IPS DF 6.9 (cell line): ENCODE measurements at places on chromosomes 5 and 9.
A peak's percentile ranks its signal among the peaks of the same experiment; 100 is the strongest.

DNA sequence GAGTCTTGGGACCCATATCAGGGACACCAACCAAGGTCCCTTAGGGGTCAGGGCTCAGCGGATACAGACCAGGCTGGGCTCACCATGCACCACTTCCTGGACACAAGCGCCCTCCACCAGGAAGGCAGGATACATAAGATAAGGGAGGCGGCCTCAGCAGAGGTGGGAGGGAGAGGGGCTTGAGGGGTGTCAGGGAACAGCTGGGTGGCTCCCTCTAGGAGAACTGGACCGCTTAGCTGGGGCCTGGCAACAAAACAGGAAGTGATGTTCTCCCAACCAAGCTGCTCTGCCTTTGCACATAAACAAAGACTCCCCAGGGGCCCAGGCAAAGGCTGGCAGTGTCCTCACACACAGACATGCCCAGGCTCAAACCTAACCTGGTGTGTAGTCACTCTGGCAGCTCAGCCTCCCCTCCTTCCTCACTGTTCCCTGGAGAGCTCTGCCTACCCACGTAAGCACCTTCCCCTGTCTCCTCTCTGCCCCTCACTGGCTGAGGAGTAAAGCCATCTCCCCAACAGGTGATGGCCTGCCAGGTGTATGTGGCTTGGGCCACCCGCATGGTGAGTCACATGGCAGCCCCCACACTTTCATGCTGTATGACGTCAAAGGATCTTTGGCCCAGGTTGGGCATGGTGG lies 5.8 kb upstream of the BICD2 start:
- no peak overlapping the region for H3K27ac ChIP-seq
- peaks cover 6% of the 10 kb centered on the region for H3K4me1 ChIP-seq
- no peak overlapping the region for H3K4me3 ChIP-seq
- no peak for DNase-seq

- H3K4me1 ChIP-seq: no peaks in the 10 kb centered on the region
- no peak overlapping the region for H3K27ac ChIP-seq
- no peaks in the 10 kb centered on the region for H3K27me3 ChIP-seq
- peaks cover 2% of the 10 kb centered on the region; the same call in 1 of the 2 replicates for H3K36me3 ChIP-seq
- no peak for DNase-seq
Measured at GRCh38 chr5:41831155-41831554, 39.1 kb downstream of the OXCT1 start.

DNA sequence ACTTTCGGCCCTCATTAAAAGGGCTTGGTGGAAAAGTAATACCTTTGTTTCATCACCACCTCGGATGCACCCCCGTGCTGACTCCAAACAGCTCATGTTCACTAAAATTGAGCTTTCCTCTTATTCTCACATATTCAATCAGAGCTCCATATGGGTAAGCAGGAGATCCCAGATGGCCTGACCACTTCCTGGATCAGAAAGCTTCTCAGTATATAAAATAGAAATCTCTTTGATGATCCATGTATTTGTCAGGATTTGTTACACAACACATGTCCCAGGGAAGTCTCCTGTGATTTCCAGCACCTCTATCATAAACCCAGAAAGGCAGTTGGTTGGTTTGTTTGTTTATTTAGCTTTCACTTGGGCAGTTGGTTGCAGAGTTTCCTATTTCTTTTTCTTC lies 402.0 kb downstream of the MLLT3 start:
- H3K27me3 ChIP-seq: no peaks in the 10 kb centered on the region
- no peaks in the 10 kb centered on the region for H3K36me3 ChIP-seq
- H3K4me3 ChIP-seq: no peak overlapping the region
- H3K4me1 ChIP-seq: no peaks in the 10 kb centered on the region
- no peak for DNase-seq

GRCh38 chr5:168550656-168551055 lies 21.6 kb downstream of the FBLL1 start:
- H3K27ac ChIP-seq: no peak overlapping the region
- peaks cover 8% of the 10 kb centered on the region; the same call in 1 of the 2 replicates for H3K36me3 ChIP-seq
- H3K4me3 ChIP-seq: no peak overlapping the region
- H3K27me3 ChIP-seq: no peaks in the 10 kb centered on the region
- no peaks in the 10 kb centered on the region for H3K4me1 ChIP-seq

GRCh38 chr9:20084125-20084524 lies 295.3 kb upstream of the SLC24A2 start:
- no peaks in the 10 kb centered on the region for H3K36me3 ChIP-seq
- H3K4me1 ChIP-seq: no peaks in the 10 kb centered on the region
- H3K27ac ChIP-seq: no peak overlapping the region
- no peak overlapping the region for H3K4me3 ChIP-seq
- no peaks in the 10 kb centered on the region for H3K27me3 ChIP-seq

DNA sequence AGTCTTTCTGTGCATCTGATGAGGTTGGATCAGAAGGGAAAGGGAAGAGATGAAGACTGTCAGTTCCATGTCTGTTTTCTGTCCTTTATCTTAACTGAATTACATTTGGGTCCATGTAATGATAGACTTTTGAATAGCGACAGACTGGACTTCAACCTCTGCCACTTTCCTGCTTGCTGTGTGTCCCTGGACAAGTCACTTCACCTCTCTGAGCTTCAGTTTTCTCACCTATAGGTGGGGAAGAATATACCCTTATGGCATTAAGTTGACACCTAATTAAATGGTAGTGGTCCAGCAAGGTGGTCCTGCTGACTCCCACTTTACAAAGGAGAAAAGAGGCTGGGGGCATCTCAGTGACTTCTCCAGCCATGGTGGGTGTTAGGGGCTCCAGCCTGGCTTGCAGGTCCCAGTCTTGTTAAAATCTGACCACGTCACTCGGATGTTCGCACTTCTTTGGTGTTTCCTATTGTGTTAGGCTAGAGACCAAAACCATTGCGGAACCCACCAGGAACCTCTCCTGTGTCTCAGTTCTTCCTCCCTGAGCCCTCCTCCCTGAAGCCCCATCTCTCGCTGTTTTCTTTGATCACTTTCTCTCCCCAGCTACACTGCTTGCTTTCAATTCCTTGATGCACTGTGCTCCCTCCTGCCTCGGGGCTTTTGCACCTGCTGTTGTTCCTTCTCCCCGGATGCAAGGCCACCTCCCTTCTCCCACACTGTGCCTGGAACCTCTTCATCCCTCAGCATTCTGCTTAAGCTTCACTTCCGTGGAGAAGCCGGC lies 256.5 kb downstream of the NSG2 start:
- H3K36me3 ChIP-seq: no peaks in the 10 kb centered on the region
- H3K4me3 ChIP-seq: no peak overlapping the region
- H3K4me1 ChIP-seq: peaks cover 3% of the 10 kb centered on the region; the same call in 1 of the 2 replicates

DNA sequence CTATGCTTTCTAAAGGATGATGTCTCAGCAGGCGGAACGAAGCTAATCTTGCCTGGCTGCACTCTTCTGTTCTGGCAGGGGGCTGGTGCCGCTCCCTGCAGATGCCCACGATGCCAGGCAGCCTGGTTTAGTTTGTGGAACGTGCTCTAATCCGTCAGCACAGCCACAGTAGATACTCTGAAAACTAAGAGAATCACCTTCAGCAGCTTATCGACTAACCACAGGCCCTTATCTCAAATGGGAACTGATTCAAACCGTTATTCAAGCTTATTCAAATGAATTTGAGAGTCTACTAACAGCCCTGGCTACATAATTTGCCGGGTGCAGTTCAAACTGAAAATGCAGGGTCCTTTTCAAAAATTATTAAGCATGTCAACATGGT lies 246.6 kb upstream of the ANKRD55 start:
- H3K4me3 ChIP-seq: no peak overlapping the region
- H3K27me3 ChIP-seq: peaks cover 3% of the 10 kb centered on the region; the same call in 1 of the 2 replicates
- H3K36me3 ChIP-seq: no peaks in the 10 kb centered on the region
- H3K27ac ChIP-seq: no peak overlapping the region
- DNase-seq: no peak
- H3K4me1 ChIP-seq: peaks cover 2% of the 10 kb centered on the region; the same call in 1 of the 2 replicates

DNA sequence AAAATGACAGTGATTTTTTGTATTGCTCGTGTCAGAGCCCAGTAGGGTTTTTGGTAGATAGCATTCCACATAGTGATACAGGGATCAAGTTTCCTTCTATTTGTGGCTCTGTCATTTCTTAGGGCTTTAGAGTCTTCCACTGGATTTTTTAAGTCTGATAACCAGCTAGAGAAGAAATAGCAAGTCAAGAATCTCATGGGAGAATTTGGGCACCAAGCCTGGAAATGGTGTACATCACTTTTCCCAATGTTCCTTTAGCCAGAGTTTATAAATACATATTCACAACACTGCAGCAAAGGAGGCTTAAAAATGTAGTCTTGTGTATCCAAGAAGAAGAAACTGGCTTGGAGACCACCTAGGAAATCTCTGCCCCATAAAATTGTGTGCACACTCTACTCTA lies 647.1 kb upstream of the KLF4 start:
- H3K4me3 ChIP-seq: no peak overlapping the region
- H3K36me3 ChIP-seq: no peaks in the 10 kb centered on the region
- H3K27me3 ChIP-seq: no peaks in the 10 kb centered on the region
- H3K27ac ChIP-seq: no peak overlapping the region

- DNase-seq: no peak
- no peaks in the 10 kb centered on the region for H3K27me3 ChIP-seq
- no peaks in the 10 kb centered on the region for H3K36me3 ChIP-seq
- peak overlapping the region; percentile 79; the same call in 1 of the 2 replicates for H3K4me3 ChIP-seq
- H3K4me1 ChIP-seq: peaks cover 3% of the 10 kb centered on the region; the same call in 1 of the 2 replicates
- no peak overlapping the region for H3K27ac ChIP-seq
Measured at GRCh38 chr9:106864373-106865143, 1.6 kb downstream of the ZNF462 start.

DNA sequence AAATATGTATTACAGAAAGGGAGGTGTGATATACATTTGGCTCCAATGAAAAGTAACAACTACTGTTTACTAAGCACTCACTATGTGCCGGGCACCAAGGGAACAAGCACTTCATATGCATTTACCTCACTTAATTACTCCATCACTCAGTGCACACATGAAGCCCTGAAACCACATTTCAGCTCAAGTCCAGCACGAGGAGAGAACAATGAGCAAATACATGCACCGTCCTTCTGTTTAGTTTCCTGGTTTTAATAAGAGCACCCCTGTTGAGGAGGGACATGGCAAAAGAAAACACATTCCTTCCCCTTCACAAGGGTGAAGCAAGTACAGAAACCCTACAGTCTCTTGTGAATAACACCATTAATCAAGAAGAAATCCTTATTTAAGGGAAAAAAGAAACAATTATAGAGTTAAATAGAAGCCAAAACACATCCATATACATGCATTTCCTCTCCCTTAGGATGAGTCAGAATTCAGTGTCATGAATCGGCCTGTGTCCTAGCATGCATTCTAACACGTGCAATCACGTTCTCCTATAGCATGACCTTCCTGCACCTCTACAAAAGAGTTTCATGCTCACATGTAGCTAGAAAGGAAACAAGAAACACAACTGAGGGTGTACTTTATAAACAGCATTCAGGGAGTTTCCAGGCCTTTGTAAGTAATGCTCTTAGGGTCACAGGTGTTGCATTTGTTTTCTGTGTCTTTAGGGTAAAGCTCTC lies 411.6 kb downstream of the BNC2 start:
- H3K27ac ChIP-seq: no peak overlapping the region
- no peaks in the 10 kb centered on the region for H3K27me3 ChIP-seq
- H3K36me3 ChIP-seq: no peaks in the 10 kb centered on the region
- peaks cover 2% of the 10 kb centered on the region; the same call in 1 of the 2 replicates for H3K4me1 ChIP-seq
- H3K4me3 ChIP-seq: no peak overlapping the region

GRCh38 chr9:116030517-116030916 lies 123.1 kb upstream of the PAPPA start:
- H3K4me3 ChIP-seq: no peak overlapping the region
- no peaks in the 10 kb centered on the region for H3K36me3 ChIP-seq
- H3K27me3 ChIP-seq: no peaks in the 10 kb centered on the region
- DNase-seq: no peak
- H3K4me1 ChIP-seq: no peaks in the 10 kb centered on the region
- no peak overlapping the region for H3K27ac ChIP-seq

DNA sequence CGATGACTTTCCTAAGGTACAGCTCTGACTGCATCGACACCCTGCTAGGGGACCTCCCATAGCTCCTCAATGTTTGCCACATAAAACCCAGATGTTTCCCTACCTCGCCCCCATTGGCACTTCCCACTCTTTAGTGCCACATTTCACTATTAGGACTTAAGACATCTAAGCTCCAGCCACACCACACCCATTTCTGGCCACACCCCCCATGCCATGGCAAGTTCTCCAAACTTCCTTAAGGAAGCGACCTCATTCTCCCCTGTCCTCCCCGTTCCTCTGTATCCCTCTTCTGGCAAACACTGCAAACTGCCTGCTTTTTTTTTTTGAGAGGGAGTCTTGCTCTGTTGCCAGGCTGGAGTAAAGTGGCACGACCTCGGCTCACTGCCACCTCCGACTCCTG lies 62.9 kb downstream of the USP20 start:
- DNase-seq: no peak
- peaks cover 4% of the 10 kb centered on the region for H3K36me3 ChIP-seq
- no peak overlapping the region for H3K4me3 ChIP-seq
- H3K4me1 ChIP-seq: no peaks in the 10 kb centered on the region

DNA sequence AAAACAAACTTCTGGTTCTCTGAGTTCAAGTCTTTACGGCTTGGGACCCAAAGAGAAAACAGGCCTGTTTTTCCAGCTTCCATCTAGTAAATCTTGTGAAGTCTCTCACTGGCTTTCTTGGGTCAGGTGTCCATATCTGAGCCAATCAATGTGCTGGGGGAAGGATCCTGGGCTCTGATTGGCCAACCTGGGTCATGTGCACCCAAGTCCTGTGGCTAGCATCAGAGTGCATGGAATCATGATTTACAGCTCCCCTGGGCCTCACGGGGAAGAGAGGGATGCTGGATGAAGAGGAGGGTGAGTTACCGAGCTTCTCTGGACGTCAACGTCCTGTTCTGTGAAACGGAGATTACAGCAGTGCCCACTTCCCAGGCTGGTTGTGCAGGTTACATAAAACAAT lies 19.4 kb downstream of the CXCL14 start:
- no peaks in the 10 kb centered on the region for H3K27me3 ChIP-seq
- no peak for DNase-seq
- no peak overlapping the region for H3K4me3 ChIP-seq
- H3K4me1 ChIP-seq: no peaks in the 10 kb centered on the region
- no peak overlapping the region for H3K27ac ChIP-seq

DNA sequence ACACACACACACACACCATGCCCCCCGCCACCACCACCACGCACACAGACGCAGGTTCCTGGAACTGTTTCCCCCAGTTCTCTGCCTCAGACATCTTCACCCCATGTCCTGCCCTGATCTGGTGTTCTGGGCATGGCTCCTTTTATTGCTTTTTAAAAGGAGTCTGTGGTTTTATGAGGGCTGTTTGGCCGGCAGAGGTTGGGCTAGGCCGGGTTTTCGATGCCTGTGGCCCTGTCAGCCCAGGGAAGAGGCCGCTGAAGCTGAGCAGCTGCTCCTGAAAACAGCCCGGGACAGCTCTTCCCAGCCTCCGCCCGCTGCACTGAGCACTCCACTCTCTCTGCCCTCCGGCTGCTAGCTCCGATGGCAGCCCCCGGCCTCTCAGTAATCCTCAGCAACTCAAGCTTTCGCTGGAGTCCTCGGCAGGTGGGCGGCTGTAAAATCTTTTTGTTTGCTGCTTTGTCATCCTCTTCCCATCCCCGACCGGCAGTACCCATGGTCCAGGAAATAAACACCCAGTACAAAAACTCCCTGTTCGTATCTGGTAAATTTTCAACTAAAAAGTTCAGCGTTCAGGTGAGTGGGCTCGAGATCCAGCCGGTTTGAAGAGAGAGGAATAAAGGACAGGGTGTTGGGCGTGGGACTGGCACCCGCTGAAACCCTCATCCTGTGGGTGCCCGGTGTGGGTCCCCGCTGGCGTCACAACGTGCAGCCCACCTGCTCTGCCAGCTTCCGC lies 103.0 kb upstream of the ERCC6L2 start:
- no peak overlapping the region for H3K27ac ChIP-seq
- DNase-seq: no peak
- no peaks in the 10 kb centered on the region for H3K27me3 ChIP-seq
- peaks cover 8% of the 10 kb centered on the region; the same call in 1 of the 2 replicates for H3K4me1 ChIP-seq
- no peak overlapping the region for H3K4me3 ChIP-seq

GRCh38 chr5:69083412-69083811 lies 10.4 kb upstream of the SLC30A5 start:
- DNase-seq: peak; percentile 18
- no peaks in the 10 kb centered on the region for H3K4me1 ChIP-seq
- no peaks in the 10 kb centered on the region for H3K36me3 ChIP-seq
